ENCODE measurements at places on chromosomes 3 and 15.
A peak's percentile ranks its signal among the peaks of the same experiment; 100 is the strongest.

DNA sequence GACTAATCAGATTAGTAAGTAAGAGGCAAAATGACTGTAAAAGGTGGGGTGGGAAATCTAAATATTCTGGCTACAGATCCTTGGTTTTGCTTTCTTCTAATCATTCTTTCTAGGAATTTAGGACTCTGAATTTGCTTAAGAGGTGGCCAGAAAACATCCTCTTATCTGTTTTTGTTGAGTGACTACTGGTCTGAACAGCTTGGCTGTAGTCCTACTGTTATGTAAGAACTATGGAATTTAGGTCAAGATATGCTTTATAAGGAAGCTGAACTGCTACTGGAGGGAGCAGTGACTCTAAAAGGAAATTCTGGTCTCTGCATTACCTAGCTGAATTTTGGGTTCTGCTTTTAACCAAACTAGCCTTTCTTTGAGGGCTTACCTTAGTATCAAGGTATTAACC, 33.5 kb upstream of the CSPG5 start:
- no peak for DNase-seq

DNA sequence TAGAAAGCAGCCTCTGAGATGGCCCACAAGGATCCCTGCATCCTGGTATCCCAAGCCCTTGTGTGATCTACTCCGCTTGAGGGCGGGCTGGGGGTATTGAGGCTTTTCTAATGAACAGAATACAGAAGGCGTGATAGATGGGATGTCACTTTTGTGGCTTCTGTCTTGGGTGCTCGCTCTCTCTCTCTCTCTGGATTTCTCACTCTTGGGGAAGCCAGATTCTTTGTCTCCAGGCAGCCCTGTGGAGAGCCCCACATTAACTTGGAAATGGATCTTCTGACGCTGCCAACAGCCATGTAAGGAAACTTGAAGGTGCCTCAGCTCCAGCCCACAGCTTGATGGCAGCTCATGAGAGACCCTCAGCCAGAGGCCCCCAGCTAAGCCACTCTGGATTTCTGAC, 26.9 kb upstream of the SEC62 start:
- DNase-seq: no peak

- DNase-seq: no peak
Observed at GRCh38 chr3:56775445-56775837, 26.3 kb downstream of the ARHGEF3 start.

- peak; percentile 39 for DNase-seq
Observed at GRCh38 chr3:171772427-171773056, 37.7 kb downstream of the PLD1 start.

DNA sequence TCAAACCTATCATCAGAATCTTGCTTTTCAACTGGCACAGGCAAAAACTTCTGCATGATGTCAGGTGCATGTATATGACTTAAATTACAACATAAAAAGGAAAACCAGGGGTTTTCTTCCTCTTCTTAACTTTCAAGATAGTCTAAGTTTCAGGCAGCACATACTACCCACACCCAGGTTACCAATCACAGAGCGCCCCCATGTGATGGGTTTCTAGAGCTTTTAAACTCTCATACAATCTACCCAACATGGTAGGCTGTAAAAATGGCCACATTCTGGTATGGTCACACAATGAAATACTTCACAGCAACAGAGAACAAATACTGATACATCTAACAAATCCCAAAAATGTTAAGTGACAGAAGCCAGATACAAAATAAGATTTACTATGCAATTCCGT, 7.4 kb downstream of the MESD start:
- DNase-seq: peak; percentile 32

- peak; percentile 82 for DNase-seq
Observed at GRCh38 chr3:53109891-53110771, 20.1 kb downstream of the RFT1 start.

DNA sequence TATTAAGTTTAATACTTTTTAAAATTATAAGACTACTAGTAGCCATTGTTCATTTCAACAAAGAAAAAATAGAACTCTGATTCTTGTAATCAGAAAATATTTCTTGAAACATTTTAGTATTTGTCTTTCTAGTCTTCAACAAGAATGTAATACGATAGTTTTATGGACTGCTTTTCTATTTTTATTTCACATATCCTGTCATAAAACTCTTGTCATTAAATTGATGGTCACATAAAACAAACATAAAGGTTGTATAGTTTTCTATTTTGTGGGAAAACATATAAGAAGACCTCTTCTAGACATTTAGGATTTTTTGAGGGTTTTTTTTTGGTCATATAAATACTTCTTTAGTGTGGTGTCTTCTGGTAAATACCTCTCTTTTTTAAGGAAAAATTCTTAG, 62.4 kb downstream of the ATP2C1 start:
- no peak for DNase-seq

GRCh38 chr3:103271575-103271974, 836.8 kb downstream of the ZPLD1 start:
- no peak for DNase-seq

- DNase-seq: peak; percentile 85
Observed at GRCh38 chr3:197137751-197138150, 108.1 kb upstream of the MELTF start.

DNA sequence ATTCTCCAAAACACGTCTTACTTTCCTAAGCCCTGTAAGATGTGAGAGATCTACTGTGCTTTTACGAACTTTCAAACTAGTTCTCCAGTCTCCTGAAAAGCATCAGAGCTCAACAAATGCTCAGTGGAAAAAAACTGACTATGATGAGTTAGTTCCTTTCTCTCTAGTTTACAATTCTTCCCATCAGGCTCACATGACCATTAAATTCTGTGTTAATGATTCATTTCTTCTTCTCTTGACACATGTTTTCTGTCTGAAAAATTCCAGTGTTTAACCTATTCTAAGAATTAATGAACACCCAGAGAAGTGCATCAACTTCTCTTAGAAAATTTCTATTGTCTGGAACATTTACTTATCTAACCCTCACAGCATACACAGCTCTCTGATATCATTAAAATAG, 844.3 kb downstream of the SI start:
- DNase-seq: no peak
